Neuronal stem cell (in vitro differentiated cells): ENCODE measurements at places on chromosomes 1 and 21.

GRCh38 chr1:91098299-91098906 is 76.6 kb upstream of the ZNF644 start:
- H3K4me3 ChIP-seq: no peak overlapping the region
- H3K36me3 ChIP-seq: no peaks in the 10 kb centered on the region
- no peak for DNase-seq
- H3K27ac ChIP-seq: no peak overlapping the region
- H3K4me1 ChIP-seq: no peaks in the 10 kb centered on the region
- no peaks in the 10 kb centered on the region for H3K27me3 ChIP-seq

DNA sequence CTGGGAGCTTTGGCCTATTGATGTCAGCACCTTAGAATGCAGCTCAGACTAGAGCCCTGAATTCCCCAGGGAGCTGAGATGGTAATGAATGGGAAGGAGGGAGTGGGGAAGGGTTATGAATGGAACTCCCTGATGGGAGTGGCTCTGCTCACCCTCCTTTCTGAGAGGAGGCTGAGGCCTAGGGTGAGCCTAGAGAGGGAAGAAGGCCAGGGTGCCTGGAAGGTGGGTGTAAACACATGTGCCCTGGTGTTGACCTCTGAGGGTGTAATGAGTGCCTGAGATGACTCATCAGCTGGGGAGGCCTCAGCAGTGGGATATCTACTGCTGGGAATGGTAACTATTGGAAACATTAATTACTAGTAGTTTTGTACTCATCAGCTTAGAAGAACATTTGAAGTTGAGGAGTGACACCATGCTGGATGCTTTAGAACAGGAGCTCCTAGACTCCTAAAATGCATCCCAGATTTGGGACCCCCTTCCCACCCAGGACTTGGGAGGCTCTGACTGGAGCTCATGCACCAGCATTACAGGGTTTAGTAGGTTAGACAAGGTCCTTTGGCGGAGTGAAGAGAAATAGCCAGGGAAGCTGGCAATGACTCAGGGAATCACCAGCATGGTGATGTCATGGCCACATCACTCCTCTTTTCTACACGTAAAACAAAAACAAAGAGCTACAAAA is 16.0 kb upstream of the PIGV start:
- no peak overlapping the region for H3K4me3 ChIP-seq
- peaks cover 100% of the 10 kb centered on the region for H3K36me3 ChIP-seq
- no peak for DNase-seq

GRCh38 chr1:41670217-41670957 is 185.9 kb upstream of the EDN2 start:
- no peak overlapping the region for H3K27ac ChIP-seq
- no peak overlapping the region for H3K4me3 ChIP-seq
- H3K27me3 ChIP-seq: no peaks in the 10 kb centered on the region
- H3K4me1 ChIP-seq: peaks cover 7% of the 10 kb centered on the region
- H3K36me3 ChIP-seq: no peaks in the 10 kb centered on the region
- no peak for DNase-seq

- H3K27ac ChIP-seq: no peak overlapping the region
- no peaks in the 10 kb centered on the region for H3K36me3 ChIP-seq
- H3K4me3 ChIP-seq: no peak overlapping the region
Observed at GRCh38 chr1:43319288-43319687, 18.3 kb upstream of the MPL start.

GRCh38 chr1:247496581-247497285 is 38.8 kb upstream of the OR2B11 start:
- DNase-seq: no peak
- no peaks in the 10 kb centered on the region for H3K4me1 ChIP-seq
- H3K36me3 ChIP-seq: no peaks in the 10 kb centered on the region
- H3K27me3 ChIP-seq: no peaks in the 10 kb centered on the region
- H3K27ac ChIP-seq: no peak overlapping the region

GRCh38 chr1:11295905-11296304 is 22.9 kb downstream of the UBIAD1 start:
- no peaks in the 10 kb centered on the region for H3K27me3 ChIP-seq
- H3K4me1 ChIP-seq: no peaks in the 10 kb centered on the region
- H3K4me3 ChIP-seq: no peak overlapping the region
- no peak overlapping the region for H3K27ac ChIP-seq
- no peak for DNase-seq

GRCh38 chr1:156773607-156774006 is 6.3 kb downstream of the PRCC start:
- peaks cover 5% of the 10 kb centered on the region for H3K4me1 ChIP-seq
- no peak overlapping the region for H3K27ac ChIP-seq

DNA sequence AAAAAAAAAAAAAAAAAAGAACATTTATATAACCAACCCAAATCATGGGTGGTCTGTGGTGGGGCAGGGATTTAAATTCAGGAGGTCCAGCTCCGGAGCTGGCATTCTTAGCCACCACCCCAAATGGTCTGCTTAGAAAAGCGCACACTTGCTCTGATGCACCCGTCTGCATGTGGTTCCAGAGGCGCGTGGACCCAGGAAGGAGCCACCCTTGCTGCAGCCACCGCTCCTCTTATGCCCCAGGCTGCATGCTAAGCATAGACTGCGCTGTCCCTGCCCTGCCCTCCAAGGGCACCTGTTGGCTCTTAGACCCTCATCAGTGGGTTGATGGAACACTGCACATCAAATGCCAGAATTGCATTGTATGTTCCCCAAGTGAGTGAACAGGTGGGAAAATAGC is 41.4 kb downstream of the ATP5PO start:
- H3K27ac ChIP-seq: no peak overlapping the region
- H3K27me3 ChIP-seq: no peaks in the 10 kb centered on the region
- no peak for DNase-seq
- H3K4me1 ChIP-seq: no peaks in the 10 kb centered on the region
- no peaks in the 10 kb centered on the region for H3K36me3 ChIP-seq
- no peak overlapping the region for H3K4me3 ChIP-seq

DNA sequence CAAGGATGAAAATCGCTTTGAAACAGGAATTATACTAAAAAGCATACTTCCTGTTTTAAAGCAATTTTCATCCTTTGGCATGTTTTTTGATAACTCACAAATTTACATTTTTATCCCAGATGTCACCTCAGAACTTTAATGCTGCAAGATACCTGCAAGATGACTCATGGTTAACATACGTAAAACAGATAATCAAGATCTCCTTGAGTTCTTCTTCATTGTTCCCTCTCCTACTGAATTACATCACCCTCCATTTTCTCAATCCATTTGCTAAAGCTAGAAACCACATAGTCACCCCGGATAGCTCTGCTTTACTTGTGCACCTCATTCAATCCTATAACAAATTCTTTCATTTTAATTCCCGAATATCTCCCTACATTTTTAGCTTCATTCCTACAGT is 1114.2 kb downstream of the PLA2G4A start:
- DNase-seq: no peak
- H3K27me3 ChIP-seq: no peaks in the 10 kb centered on the region
- no peaks in the 10 kb centered on the region for H3K36me3 ChIP-seq
- H3K27ac ChIP-seq: no peak overlapping the region

GRCh38 chr1:225209153-225209552 is 218.7 kb downstream of the LBR start:
- no peak overlapping the region for H3K27ac ChIP-seq
- H3K27me3 ChIP-seq: no peaks in the 10 kb centered on the region
- no peak for DNase-seq
- no peaks in the 10 kb centered on the region for H3K36me3 ChIP-seq

DNA sequence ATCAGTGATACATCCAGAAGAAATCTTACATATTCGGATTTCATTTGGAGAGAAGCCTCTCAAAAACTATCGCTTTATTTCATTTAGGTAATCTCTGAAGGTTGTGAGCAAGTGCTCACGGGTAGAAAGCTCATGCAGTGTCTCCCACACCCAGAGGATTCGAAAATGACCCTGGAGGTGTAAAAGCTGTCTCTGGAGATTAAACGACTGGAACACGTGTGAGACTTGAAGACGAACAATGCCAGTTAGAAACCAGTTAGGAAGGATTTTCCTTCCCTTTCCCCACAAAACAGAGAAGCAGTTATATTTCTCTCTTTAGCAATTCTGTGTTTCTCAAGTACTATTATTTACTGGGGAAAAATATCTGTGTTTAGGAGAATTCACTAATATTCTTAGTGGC is 92.5 kb upstream of the CD55 start:
- H3K4me3 ChIP-seq: no peak overlapping the region
- DNase-seq: no peak
- H3K4me1 ChIP-seq: no peaks in the 10 kb centered on the region
- no peaks in the 10 kb centered on the region for H3K36me3 ChIP-seq
- no peak overlapping the region for H3K27ac ChIP-seq

DNA sequence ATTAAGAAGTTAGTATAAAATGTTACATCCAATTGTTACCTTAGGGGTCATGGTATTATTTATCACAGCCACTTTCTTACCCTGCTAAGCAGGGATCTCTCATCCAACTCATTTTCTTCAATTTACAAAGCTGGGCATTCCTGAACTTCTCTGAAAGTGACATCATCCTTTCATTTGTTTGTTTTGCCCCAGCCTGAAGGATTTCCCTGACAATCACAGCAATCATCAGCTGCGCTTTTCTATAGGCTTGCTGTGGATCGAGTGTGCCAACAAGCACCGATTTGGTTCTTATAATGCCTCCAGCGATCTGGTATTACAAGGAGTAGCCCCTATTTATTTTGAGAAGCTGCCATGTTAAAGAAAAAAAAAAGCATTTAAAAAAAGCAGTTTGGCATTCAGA is 240.2 kb downstream of the USH2A start:
- peaks cover 18% of the 10 kb centered on the region for H3K4me1 ChIP-seq
- H3K27ac ChIP-seq: peak overlapping the region; percentile 6
- H3K36me3 ChIP-seq: no peaks in the 10 kb centered on the region
- H3K4me3 ChIP-seq: no peak overlapping the region
- peak; percentile 57 for DNase-seq
- H3K27me3 ChIP-seq: no peaks in the 10 kb centered on the region

DNA sequence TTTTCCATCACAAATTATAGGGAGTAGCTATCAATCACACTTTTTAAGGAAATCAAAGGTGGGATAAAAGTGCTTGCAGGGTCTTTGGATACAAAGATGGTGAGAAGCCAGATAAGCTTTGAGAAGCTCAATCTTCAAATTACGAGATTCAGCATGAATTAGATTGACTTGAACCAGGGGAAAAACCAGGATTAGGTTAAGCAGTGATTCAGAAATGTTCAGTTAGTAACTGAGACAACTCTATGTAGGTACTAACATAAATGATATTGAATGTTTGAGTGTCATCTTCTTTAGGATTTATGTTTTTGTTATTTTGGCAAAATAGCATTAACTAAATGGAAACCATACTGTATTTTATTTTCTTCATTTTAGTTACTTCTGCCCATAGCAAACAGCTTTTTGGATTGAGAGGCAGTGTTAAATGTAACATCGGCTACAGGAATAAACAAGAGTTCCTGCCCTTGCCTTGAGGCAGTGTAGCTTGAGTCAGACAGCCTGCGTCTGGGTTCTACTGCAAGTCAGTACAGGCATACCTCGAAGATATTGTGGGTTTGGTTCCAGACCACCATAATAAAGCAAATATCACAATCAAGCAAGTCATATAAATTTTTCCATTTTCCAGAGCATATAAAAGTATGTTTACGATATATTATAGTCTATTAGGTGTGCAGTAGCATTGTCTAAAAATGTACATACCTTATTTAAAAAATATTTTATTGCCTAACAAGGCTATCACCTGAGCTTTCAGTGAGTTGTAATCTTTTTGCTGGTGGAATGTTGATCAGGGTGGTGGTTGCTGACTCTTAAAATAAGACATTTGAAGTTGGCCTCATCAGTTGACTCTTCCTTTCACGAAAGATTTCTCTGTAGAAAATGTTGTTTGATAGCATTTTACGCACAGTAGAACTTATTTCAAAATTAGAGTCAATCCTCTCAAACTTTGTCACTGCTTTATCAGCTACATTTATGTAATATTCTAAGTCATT is 36.9 kb upstream of the BACH1 start:
- H3K36me3 ChIP-seq: no peaks in the 10 kb centered on the region
- no peak overlapping the region for H3K4me3 ChIP-seq
- no peak for DNase-seq
- H3K27me3 ChIP-seq: no peaks in the 10 kb centered on the region

DNA sequence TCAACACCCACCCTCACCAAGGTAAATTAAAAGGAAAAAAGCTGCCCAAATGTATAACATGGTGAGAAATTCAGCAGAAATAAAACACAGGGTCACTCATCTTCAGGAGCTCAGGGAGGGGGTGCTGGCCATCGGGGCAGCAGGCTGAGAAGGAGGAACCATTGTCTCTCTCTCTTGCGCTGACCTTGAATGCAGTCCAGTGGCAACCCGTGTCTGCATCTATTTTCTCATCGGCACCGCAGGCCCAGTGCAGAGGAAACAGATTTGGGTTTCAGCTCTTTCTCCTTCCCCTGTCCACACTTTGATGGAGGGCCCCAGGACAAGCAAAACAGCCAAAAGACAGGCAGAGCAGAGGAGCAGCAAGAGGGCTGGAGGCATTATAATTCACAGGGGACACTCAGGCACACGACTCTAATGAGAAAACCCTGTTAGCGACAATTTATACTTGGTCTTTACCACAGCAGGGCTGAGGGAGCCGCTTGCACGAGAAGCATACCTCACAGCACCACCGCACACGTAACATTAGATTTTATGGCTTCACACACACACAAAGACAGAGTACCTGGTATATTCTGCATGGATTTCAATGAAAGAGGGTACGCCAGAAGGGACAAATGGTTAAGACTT is 18.6 kb downstream of the MKNK1 start:
- peaks cover 10% of the 10 kb centered on the region for H3K36me3 ChIP-seq
- DNase-seq: no peak
- no peaks in the 10 kb centered on the region for H3K27me3 ChIP-seq
- H3K4me3 ChIP-seq: peak overlapping the region; percentile 19

- H3K27ac ChIP-seq: no peak overlapping the region
- DNase-seq: no peak
- no peak overlapping the region for H3K4me3 ChIP-seq
- H3K36me3 ChIP-seq: no peaks in the 10 kb centered on the region
Observed at GRCh38 chr1:160625725-160626498, 20.9 kb downstream of the SLAMF1 start.

- H3K27ac ChIP-seq: no peak overlapping the region
- H3K27me3 ChIP-seq: no peaks in the 10 kb centered on the region
- H3K36me3 ChIP-seq: peaks cover 2% of the 10 kb centered on the region
- H3K4me3 ChIP-seq: no peak overlapping the region
Observed at GRCh38 chr1:22055463-22055862, 3.0 kb downstream of the CDC42 start.

- no peaks in the 10 kb centered on the region for H3K36me3 ChIP-seq
- no peak overlapping the region for H3K4me3 ChIP-seq
- H3K27ac ChIP-seq: peak overlapping the region; percentile 88
- peaks cover 3% of the 10 kb centered on the region for H3K27me3 ChIP-seq
Observed at GRCh38 chr1:205350124-205350523, 6.6 kb downstream of the KLHDC8A start.

GRCh38 chr1:198064181-198064580 is 92.6 kb upstream of the NEK7 start:
- no peaks in the 10 kb centered on the region for H3K36me3 ChIP-seq
- H3K27me3 ChIP-seq: no peaks in the 10 kb centered on the region
- H3K4me1 ChIP-seq: no peaks in the 10 kb centered on the region
- no peak overlapping the region for H3K27ac ChIP-seq

- H3K27ac ChIP-seq: no peak overlapping the region
- H3K4me3 ChIP-seq: no peak overlapping the region
- DNase-seq: no peak
- no peaks in the 10 kb centered on the region for H3K27me3 ChIP-seq
Observed at GRCh38 chr1:229666585-229666984, 40.5 kb downstream of the URB2 start.

GRCh38 chr1:71593523-71593922 is 512.7 kb upstream of the ZRANB2 start:
- H3K27ac ChIP-seq: no peak overlapping the region
- no peaks in the 10 kb centered on the region for H3K4me1 ChIP-seq
- DNase-seq: no peak
- H3K4me3 ChIP-seq: no peak overlapping the region
- no peaks in the 10 kb centered on the region for H3K27me3 ChIP-seq

GRCh38 chr1:68293122-68293521 is 60.8 kb upstream of the WLS start:
- peaks cover 29% of the 10 kb centered on the region for H3K4me1 ChIP-seq
- no peaks in the 10 kb centered on the region for H3K27me3 ChIP-seq
- H3K4me3 ChIP-seq: peak overlapping the region; percentile 50
- no peaks in the 10 kb centered on the region for H3K36me3 ChIP-seq
- DNase-seq: no peak
